ENCODE measurements at places on chromosomes 11 and 22.

DNA sequence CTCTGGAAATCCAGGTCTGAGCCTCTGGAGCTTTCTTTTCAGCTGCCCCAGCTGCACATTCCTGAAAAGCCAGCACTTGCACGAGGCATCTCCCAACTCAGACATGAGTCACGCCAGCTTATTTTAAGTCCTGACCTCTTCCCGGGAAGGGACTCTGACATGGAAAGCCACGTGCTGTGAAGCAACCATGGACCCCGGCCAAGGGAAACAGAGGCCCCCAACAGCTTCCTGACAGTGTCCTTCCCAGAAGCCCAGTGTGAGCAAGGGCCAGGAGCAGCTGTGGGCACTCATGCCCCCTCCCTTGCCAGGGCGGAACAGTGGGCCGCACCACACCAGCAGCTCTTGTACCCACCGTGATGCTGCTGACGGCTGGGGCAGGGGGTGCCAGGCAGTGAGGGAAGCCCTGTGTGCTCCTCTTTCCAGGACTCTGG, 118.8 kb upstream of the CADM1 start:
- DNase-seq = no peak

- DNase-seq = no peak
These were observed 3.3 kb downstream of the IL10RA start for GRCh38 chr11:117989351-117990102.

DNA sequence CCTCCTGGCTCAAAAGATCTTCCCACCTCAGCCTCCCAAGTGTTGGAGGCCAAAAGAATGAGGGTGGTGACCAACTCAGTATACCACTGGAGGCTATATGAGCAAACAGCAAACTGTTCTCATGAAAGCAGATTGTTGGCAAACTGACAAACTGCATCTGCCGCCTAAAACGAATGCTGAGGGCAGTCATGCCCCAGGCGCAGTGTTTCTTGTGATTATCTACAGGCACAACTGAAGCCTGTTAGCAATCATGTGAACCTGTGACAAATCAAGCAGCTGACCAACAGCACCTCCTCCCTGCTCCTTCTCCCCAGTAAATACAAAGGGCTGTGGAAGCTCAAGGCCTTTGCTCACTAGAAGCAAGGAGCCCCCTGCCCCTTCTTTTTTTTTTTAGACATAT, 47.8 kb downstream of the BTBD10 start:
- DNase-seq = no peak

GRCh38 chr11:115396533-115396932, 107.7 kb downstream of the CADM1 start:
- DNase-seq = no peak

- no peak for DNase-seq
These were observed 25.8 kb downstream of the TNRC6B start for GRCh38 chr22:40203572-40203971.

- DNase-seq = no peak
These were observed 261.6 kb upstream of the CADM1 start for GRCh38 chr11:115765803-115766239.

- no peak for DNase-seq
These were observed 81.3 kb upstream of the ARHGAP20 start for GRCh38 chr11:110793556-110793955.

GRCh38 chr22:20494978-20495860, at the start of gene KLHL22:
TSS of gene KLHL22 (minus strand) at chr22:20495795. CDS start at chr22:20489211, 6,584 bp downstream.
- DNase-seq = no peak

DNA sequence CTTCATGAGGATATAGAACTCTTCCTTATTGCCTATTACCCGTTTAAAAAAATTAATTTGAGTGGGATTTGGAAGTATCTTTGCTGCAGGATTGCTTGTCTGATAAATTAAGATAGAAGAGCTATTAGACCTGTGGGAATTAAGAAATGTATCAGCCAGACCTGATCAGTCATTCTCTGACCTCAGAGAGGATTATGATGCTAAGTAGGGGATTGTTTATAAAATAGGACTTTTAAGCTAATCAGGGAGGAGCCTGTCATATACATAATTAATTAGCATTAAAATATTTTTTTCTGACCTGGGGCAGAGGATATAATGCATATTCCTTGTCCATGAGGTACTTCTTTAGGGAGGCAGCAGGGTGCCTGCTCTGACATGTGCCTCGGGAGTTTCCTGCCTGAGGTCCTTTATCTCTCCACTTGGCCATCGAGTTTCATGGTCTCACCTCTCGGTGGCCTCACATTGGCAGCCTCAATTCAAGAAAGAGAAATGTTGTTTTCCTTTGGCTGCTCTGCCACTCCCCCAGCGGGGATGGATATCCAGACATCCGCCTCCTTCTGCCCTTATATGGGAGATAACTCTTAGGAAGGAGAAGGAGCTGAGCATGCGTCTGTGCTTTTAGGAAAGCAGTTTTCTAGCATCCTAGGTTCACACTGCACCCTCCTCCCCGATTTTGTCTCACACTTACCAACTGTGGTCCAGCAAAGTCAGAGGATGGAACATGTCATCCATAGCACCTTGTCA, 41.1 kb downstream of the DIXDC1 start:
- DNase-seq = no peak
